Sciatic nerve (tissue), 2 donors: ENCODE measurements at places on chromosomes 16 and 17.

- DNase-seq, result no peak
Observed at GRCh38 chr17:82863383-82863940, 23.6 kb upstream of the ZNF750 start.

DNA sequence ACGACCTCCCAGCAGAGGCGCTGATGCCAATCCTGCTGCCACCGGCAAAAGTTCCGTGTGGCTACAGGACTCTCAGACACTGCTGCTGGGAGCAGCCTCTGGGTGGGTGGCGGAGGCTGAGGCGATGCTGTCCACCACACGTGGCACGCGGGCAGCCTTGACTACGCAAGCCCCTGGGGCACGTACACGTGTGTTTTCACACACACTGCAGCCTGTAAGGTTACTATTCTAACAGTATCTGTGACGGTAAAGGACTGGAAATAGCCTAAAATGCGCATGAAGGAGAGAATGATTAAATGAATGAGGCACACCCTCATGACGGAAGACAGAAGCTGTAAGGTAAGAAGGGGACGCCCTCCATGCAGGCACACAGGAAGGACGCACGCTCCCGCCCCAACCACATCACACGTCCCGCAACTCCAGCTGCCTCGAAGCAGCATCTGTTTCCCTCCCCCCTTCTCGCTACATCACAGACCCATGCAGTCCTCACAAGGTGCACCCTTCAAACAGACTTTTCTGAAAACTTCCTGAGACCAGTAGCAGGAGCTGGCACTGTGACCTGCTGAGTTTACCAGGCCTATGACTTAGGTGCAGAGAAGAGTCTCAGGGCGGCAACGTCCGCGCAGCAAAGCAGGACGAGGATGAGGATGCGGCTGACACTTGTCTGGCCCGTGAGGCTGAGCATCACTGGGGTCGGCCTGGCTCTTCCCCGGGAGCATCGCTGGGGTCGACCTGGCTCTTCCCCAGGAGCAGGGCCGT is 28.7 kb upstream of the FASN start:
- DNase-seq, result no peak

DNA sequence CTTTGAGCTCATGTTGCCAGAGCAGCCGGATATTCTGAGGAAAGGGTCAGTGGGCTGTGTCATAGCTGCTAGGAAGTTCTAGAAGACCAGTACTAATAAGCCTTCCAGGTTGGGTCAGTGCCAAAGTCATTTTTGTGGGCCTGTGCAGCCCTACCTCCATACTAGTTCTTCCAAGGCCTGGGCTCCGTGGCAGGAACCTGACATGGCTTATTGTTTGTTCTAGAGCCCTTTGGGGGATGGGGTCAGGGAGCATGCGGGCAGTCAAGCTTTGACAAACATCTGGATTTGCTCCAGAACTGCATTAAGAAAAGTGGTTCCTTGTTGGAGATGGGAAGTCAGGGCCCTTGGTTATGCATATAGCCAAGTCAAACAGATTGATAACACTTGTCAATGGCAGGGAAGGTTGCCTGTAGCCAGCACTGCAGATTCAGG is 7.6 kb downstream of the ALKBH5 start:
- DNase-seq, result no peak

- no peak for DNase-seq
Observed at GRCh38 chr16:46897471-46897870, 13.3 kb downstream of the GPT2 start.

DNA sequence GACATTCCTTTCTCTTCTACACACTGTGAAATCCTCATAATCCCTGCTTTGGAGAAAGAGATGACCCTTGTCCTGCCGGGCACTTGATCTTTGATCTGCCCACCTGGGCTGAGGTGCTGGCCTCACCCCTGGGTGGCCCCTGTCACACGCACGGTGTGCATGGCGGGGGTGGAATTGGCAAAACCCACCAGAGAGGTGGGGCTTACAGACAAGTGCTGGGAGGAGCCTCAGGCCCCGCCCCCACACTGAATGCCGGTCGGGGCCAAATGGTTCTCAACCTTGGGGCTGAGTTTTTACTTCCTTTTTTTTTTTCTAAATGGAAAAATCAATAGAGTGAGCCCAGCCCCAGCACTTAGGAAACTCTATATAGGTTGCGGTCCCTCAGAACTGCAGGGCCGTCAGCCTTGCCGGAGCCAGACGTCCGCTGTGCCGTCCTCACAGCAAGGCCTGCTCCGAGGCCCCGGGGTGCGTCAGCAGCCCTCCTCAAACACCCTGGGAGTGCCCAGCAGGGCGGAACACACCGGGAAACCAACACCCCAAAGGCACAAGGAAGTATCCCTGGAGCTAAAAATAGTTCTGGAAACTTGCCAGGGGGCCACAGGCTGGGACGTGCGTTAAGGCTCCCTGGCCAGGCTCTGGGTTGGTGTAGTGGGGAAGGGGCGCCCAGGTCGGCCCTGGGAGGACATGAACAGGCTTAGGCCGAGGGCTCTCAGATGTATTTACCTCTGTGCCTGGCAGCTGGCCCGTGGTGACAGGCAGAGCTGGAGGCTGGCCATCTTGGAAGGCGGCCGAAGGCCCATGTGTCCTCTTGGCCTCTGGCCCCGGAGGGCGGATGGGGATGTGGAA is 11.0 kb downstream of the GPRC5C start:
- DNase-seq, result peak; percentile 91

DNA sequence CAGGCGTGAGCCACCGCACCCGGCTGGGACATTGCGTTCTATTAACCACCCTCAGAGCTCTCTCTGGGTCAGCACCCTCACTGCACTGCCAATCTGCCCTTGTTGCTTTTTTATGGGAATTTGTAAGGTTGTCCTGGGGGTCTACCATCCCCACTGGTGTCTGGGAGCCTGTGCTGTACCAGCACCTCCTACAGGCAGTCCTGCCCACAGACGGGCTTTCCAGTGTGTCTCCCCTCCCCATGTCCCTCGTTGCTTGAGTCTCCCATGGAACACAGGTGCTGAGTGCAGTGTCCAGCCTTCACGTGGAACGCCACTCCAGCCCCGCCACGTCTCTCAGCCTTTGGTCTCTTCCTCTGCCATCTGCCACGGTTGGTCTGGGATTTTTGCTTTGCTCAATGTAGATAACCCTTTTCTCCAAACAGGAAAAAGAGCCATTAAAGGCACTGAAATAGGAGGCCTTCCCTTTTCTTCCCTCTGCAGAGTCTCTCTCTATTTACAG is 68.0 kb upstream of the CBX4 start:
- no peak for DNase-seq

GRCh38 chr16:81708266-81709015 is 70.7 kb upstream of the PLCG2 start:
- no peak for DNase-seq

DNA sequence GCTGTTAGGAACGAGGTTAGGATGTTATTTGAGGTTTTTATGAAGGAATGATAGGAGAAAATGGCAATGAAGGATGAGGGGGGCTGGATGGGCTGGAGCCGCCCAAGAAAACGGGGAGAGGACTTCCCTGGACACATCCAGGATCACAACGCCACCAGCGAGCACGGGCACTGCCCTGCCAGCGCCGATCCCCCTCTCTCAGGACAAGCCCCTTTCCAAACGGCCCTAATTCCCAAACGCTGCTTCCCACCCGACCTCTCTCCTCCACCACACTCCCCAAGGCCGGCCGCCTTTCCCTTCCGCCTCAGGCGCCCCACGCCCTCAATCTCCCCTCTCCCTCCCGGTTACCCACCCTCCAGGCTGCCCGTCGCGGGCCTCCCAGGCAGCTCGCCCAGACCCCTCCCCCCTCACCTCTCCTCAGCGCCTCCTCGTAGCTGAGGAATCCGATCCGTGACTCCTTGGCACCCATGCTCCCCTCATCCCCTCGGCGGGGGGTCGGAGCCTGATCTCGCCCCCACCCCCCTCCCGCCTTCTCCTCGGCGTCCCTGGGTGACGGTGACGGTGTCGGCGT is 377 bp downstream of the USP32 start:
- DNase-seq, result no peak

DNA sequence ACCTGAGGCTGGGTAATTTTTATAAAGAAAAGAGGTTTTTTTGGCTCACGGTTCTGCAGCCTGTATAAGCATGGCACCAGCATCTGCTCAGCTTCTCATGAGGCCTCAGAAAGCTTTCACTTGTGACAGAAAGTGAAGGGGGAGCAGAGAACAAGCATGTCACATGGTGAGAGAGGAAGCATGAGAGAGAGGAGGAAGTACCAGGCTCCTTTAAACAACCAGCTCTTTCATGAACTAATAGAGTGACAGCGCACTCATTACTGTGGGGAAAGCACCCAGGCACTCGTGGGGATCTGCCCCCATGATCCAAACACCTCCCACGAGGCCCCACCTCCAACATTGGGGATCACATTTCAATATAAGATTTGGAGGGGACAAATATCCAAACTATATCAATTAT is 86.8 kb downstream of the USP32 start:
- DNase-seq, result no peak

DNA sequence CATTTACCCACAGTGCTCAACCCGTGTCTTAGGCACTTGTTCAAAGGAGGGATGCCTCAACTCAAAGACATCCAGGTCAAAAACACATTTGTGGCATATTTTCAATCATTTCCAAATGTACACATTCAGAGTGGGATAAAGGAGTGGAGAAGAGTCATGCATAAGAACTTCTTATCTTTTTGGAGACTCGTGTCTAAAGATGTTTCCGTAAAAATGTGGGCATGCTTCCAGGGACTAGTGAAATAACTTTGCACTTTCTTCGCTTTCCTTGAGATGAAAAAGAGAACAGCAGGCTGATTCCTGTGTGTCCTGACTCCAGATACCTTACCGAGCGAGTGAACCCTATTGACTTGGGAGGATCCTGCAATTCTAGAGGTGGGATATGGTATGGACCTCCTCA is 256.6 kb upstream of the KCNJ16 start:
- DNase-seq, result no peak

GRCh38 chr17:2064980-2065785 is 10.3 kb downstream of the HIC1 start:
- DNase-seq, result peak; percentile 75

GRCh38 chr16:71676236-71676635 is 48.3 kb downstream of the PHLPP2 start:
- no peak for DNase-seq

GRCh38 chr17:1179112-1179817 is 516 bp downstream of the ABR start:
- peak; percentile 76 for DNase-seq

GRCh38 chr16:54446639-54447038 is 160.1 kb upstream of the IRX3 start:
- DNase-seq, result no peak

DNA sequence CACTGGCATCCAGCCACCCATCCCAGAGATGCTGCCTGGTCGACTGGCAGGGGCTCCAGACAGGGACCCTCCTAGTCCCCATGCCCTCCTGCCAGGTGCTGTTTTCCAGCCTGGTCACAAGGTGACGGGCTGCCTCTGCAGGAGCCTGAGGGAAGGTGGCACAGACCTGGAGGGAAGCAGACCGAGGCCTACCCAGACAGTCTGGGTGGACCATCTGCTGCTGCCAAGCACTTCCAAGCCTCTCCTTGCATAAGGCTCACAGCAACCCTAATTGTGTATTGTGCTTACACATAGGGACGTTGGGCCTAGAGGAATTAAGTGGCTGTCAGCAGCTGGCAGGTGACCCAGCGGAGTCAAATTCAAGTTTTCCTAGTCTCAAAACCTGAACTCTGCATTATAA is 90.1 kb upstream of the KCNJ18 start:
- DNase-seq, result no peak

GRCh38 chr17:7260651-7261378 is 1.5 kb downstream of the CLDN7 start:
- no peak for DNase-seq

DNA sequence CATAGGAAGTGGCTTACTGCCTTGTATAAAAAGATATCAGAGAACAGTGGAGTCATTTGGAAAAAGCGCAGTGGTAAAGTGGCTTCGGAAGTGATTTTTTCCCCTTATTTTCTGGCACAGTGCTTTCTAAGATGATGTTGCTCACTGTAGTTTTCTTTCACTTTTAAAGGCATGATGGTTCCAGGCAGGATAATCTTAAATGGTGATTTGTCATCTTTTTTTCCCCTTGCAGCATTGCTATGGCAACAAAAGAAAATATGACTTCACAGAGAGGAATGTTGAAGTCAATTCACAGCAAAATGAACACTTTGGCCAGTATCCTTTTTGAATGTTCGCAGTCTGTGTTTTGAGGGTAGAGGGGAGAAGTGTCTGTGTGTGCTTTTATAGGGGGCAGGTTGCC is 42.5 kb downstream of the GOSR1 start:
- DNase-seq, result no peak

DNA sequence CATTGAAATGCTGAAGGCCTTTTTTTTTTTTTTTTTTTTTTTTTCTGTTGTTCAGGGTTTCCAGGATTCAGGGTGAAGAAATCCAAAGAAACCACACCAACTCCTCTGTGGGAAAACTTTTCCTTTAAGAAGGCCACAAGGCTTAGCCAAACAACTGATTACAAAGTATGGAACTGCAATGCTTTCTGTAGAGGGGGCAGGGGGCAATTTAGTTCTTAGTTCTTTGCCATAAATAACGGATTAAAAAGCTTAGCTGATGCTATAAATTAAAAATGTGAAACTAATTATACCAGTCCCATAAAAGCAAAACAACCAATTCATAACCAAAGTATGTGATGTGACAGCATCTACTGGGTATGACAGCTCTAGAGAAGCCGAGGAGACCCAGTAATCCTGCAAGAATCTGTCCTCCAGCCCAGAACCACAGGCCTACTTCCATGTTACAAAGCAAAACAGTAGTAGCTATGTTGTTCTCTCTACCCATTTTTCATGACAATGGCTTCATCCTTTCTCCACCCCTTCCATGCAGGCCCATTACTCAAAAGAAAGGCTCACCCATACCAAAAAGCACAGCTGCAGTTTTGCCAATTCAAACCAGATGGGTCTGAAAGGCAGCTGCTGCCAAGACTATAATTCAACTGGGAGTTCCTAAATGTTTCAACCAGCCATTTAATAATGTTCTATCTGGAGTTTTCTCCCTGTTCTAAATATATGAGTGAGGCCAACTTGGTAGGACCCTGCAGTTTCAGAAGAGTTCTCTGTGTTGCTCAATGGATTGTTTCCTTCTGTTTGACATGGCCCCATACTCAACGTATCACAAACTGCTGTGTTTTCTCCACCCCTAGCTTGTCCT is 167.1 kb upstream of the ZFHX3 start:
- no peak for DNase-seq

- DNase-seq, result no peak
Observed at GRCh38 chr17:34443619-34444469, 80.8 kb upstream of the CCL1 start.

- no peak for DNase-seq
Observed at GRCh38 chr17:47701608-47702007, 7.6 kb downstream of the TBKBP1 start.

DNA sequence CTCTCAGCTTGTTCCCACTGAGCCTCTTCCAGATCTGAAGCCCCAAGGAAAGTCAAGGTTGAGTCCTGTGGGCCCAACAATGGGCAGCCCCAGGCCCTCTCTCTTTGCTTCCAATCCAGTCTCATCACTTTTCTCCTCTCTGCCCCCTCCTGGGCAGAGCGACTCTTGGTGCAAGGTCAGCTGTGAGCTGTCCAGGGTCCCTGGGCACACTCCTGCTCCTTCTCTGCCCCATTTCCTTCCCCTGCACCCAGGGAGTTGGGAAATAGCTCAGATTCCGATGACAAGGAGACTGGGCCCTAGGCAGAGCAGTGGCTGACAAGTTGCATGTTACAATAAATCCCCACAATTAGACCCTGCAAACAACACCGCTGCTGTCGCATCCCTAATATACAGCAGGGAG is 16.1 kb upstream of the CRHR1 start:
- no peak for DNase-seq
